ENCODE measurements at places on chromosomes 3 and 15. TPM values are rescaled to one million over a fixed set of nuclear protein-coding genes. Genes with fewer than 3 reads are reported as not detected.

Gene TPRG1
- 5.6 TPM for polyA plus RNA-seq

- no peak for DNase-seq
These were observed 87.4 kb downstream of the BCHE start for GRCh38 chr3:165749821-165750220.

- DNase-seq = no peak
These were observed 417.1 kb upstream of the EPHA3 start for GRCh38 chr3:88690287-88690686.

GRCh38 chr3:179933080-179933479 is 103.7 kb downstream of the PEX5L start:
- DNase-seq = no peak

Gene SLCO2A1
- 1.4 TPM for polyA plus RNA-seq
